ENCODE measurements at places on chromosomes 2 and 18. TPM values are rescaled to one million over a fixed set of nuclear protein-coding genes. Genes with fewer than 3 reads are reported as not detected.

Gene ACKR3
- 5.9 TPM for total RNA-seq

Gene SAG
- not detected for total RNA-seq

DNA sequence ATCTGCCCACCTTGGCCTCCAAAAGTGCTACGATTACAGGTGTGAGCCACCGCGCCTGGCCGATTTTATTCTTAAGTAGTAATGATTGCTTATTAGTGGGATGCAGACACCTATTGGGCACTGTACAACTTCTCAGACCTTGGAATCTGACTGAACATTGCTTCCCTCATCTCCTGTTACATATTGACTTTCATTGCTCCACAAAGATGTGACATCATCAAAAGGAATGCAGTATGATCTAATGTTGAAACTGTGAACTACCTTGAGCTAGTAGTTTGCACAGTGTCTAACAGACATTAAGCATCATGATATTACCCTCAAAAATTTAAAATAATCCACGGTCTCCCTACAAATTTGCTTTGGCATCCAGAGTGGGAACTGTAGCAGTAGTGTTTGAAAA, 109.8 kb upstream of the SIX2 start:
- no peak for DNase-seq

GRCh38 chr2:174597345-174598047, at the start of gene WIPF1:
TSS of gene WIPF1 (minus strand) at chr2:174597804. CDS start at chr2:174585573, 12,231 bp downstream.
- DNase-seq: peak; percentile 32

DNA sequence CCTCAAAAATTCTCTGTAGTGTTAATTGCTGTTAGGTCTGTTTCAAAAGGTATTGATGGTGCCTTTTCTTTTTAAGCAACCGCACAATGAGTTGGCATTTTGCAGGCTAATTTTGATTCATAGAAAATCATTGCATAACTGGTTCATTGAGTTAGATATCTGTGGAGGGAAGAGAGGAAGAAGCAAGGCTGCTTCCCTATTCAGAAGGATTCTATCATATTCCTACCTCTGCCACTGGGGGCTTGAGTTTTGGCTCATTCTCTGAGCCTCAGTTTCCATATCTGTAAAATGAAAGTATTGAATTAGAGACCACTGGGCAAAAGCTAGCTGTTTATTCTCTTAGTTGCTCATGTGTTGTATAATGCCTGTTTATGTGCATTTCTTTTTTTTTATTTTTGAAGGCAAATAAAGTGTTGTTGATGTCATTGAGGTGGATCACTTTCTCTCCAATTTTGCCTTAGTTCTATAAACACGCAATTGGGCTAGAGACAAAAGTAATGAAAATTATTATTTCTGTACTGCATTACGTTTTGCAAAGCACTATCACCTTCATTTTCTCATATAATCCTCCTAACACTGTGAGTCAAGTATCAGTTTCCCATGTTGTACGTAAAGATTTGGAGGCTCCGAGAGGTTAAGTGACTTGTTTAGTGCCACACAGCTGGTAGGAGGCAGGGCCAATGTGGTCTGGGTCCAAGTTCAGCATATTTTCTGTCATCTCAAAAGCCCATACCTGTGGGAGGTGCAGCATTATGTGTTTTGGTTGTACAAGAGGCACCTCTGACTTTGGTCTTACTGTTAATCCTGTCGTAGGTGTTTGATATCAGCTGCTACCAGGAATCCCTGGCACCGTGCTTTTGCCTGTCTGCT, 5.9 kb downstream of the TRIB2 start:
- DNase-seq: no peak

- no peak for DNase-seq
Observed at GRCh38 chr2:217414429-217414828, 554.6 kb upstream of the TNP1 start.

Measured in ovary (tissue), 10 donors.